ENCODE measurements at places on chromosomes 3 and 15.

GRCh38 chr15:66702787-66703539, 927 bp downstream of the SMAD6 start:
- DNase-seq = peak; percentile 69

GRCh38 chr3:126135406-126136076, 44.8 kb downstream of the ALDH1L1 start:
- DNase-seq = peak; percentile 13

- DNase-seq = no peak
Observed at GRCh38 chr15:47486040-47486439, 231.3 kb upstream of the SEMA6D start.

- DNase-seq = no peak
Observed at GRCh38 chr15:77482570-77482969, 61.9 kb downstream of the HMG20A start.

GRCh38 chr3:127406309-127407025, 118.6 kb upstream of the PRR20G start:
- no peak for DNase-seq

GRCh38 chr3:14138109-14138877, 13.4 kb downstream of the TMEM43 start:
- no peak for DNase-seq

DNA sequence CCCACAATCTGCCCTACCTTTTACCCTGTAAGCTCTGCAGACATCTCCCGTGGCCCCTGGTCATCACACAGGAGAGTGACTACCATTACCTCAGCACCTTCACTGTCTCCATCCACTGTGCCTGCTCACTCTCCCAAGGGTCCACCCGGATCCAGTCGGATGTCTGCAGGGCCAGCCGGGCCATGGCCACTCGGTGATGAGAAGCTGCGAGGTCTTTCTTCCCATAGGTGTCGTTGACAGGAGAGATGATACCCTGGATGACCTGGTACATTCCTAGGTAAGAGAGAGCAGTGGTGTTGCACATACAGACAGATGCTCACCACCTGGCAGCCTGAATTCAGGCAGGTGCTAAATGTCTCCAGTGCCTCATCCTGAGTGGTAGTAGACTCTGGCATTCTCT, 39.2 kb upstream of the RBP1 start:
- DNase-seq = no peak

- no peak for DNase-seq
Observed at GRCh38 chr15:100204771-100205170, 137.0 kb downstream of the ADAMTS17 start.

DNA sequence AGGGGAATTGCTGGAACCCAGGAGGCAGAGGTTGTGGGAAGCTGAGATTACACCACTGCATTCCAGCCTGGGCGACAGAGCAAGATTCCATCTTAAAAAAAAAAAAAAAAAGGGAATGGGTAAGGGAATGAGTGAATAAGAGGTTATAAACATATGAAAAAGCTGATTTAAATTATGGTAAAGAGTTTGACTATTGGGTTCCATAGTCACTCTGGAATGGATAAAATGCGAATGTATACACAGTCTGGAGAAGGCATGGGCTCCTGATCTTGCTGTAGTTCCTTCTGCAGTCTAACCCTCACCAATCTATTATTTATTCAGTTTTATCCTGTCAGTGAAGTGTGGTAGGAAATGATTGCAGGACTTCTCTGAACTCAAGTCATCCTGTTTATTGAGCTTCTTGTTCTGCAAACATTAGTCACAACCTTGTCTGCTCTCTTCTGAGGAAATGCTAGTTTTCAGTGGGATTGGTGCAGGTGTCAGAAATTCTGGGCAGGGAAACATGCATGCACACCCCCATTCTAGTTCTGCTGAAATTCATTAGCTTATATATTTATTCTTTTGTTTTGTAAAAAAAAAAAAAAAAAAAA, 190.9 kb upstream of the CFAP20DC start:
- no peak for DNase-seq

DNA sequence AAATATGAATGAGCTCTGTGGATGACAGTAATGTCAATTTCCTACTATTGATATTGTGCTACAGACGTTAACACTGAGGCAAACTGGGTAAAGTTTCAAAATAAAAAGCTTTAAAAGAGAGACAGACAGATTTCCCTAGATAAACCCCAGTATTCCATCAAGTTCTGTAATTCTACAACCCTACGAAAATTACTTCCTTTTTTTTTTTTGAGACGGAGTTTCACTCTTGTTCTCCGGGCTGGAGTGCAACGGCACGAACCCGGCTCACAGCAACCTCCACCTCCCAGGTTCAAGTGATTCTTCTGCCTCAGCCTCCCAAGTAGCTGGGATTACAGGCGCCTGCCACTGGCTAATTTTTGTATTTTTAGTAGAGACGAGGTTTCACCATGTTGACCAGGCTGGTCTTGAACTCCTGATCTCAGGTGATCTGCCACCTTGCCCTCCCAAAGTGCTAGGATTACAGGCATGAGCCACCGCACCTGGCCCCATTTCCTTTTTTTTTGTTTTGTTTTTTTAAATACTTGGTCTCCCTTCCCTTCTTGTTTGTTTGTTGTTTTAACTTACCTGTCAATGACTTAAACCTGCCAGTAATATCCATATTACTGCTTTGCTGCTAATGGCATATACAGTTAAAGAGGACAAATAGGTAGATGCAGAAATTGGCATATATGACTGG, 57.2 kb downstream of the CBLB start:
- DNase-seq = no peak

DNA sequence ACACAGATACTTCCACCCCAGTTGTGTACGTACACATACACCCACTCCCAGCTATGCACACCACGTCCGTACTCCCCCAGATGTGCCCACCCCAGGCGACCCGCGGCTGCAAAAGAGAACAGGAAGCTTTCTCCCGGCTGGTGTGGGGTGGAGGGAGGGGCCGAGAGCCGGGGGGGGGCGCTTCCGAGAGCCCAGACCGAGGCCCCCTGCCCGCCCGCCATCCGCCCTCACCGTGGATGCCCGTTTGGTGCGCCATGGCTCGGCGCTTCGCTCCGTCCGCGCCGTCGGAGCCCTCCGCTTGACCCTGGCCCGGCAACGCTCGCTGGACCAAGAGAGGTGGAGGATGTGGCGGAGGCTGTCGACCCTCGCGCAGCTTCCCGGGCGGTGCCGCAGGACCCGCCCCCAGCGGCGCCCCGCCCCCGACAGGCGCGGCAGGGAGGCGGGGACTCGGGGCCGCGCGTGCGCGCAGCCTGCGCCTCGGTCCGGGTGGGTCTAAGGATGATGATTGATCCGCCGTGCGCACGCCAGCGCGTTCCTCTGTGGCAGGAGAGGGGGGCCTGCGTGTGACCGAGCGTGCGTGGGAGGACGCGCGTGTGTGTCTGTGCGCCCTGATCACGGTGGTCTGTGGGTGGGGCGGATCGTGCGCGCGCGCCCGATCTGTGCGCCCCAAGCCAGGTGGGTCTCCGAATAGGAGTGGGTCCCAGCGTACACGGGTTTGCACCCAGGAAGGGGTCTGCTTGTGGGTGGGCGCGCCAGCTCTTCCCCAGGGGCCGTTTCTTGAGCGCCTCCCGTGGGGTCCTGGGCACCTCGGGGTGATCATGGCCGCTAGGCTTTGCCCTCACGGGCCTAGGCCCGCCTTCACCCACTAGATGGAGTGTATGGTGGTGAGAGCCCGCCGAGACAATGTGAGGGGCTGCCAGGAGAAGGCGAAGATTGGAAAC, at the start of gene TWF2:
TWF2 (minus strand) TSS at position 398 of the 941 bp plus-strand sequence; CDS start at position 256, 142 bp downstream.
- peak; percentile 79 for DNase-seq

GRCh38 chr15:80061582-80061981, 2.1 kb downstream of the ZFAND6 start:
- no peak for DNase-seq

GRCh38 chr3:183468424-183468823, 40.0 kb upstream of the MCF2L2 start:
- DNase-seq = no peak

- DNase-seq = no peak
Observed at GRCh38 chr3:4474683-4475490, 7.8 kb upstream of the SUMF1 start.

- DNase-seq = no peak
Observed at GRCh38 chr3:38224357-38224756, 41.3 kb upstream of the SLC22A13 start.

- no peak for DNase-seq
Observed at GRCh38 chr3:9123840-9124239, 125.6 kb downstream of the SRGAP3 start.

DNA sequence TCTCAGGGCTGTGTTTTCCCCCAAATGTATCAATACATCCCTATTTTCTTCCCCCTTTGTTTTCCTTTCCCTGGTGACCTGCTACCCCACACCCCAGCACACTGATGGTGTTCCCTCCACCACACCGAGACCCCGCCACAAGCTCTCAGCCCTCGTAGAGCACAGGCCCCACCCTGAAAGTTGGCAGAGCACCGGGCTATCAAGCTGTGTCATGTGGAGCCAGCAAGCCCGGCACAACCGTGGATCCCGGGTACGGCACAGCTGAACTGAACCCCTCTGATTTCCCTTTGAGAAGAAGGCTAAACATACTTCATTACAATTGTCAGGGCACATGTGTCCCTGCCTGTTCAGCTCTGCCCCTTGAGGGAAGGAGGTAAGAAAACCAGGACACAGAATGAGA, 69.9 kb downstream of the LRIG1 start:
- DNase-seq = no peak

DNA sequence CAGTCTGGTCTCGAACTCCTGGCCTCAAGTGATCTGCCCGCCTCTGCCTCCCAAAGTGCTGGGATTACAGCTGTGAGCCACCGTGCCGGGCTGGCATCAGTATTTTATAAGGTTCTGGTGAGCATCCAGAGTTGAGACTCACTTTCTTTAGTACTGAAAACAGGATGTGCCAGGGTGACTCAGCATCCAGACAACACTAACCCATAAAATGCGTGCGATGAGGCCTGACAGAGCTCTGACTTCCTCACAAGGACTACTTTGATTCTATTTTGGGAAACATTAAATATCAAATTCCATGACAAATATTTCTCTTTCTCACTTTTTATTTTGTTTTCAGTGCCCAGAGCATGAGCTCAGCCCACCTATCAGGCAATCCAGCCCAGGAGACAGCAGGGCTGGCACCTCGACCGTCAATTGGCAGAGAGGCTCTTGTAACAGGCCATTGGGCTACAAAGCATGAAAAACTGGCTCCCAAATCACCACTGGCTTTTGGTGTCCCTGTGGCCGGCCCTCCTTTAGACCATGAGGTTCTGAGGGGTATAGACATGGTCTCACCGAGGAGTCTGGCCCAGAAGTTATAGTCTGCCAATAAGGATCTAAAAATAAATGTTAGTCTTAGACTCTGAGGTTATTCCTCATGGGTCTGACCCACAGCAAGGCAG, 75.0 kb downstream of the FEM1B start:
- no peak for DNase-seq

GRCh38 chr3:194245975-194246561, 105.1 kb downstream of the CPN2 start:
- DNase-seq = no peak

GRCh38 chr3:116618138-116618537, 91.4 kb upstream of the TUSC7 start:
- DNase-seq = no peak

DNA sequence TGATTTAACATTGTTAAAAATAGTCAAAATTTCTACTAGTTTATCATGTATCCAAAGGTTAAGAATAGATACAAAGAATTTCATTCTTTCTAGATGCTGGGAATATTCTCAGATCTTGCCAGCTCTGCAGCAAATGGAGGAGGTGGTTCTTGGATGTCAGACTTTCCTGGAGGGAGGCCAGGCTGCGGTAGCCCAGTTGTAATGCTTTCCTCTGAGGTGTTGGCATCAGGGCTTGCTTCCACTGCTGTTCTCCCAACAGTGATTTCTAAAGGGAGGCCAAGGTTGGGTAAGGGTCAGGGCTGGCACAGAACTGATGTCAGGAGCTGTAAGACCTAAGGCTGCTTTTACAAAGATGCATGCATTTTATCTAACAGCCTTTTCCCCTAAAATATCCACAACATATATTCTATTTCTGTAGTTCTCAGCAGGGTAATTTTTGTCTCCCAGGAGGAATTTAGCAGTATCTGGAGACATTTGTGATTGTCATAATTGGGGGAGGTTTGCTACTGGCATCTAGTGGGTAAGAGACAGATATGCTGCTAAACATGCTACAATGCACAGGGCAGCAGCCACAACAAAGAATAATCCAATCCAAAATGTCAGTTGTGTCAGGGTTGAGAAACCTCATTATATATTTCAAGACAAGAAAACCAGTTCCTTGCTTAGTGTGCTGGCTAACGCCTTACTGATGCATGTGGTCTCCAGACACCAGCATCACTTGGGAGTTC, 42.0 kb upstream of the SPTSSB start:
- DNase-seq = no peak

- DNase-seq = no peak
Observed at GRCh38 chr3:156106721-156107373, 13.5 kb upstream of the KCNAB1 start.

DNA sequence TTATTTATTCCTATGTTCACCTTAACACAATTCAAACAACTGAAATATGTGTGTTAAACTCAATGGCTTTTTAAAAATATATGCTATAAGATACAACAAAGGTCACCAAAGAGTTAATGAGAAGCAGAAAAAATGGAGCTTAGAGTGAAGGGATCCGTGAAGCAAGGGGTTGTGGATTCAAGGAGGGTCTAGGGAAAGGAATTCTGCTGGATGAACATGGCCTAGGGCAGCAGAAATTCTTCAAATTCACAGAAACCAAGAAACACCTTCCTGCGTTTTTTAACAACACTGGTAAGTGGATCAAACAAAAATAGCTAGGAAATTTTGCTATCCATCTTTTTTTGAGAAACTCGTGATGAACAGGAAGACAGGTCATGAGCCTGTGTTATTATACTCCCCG, 59.3 kb upstream of the PLSCR5 start:
- no peak for DNase-seq

GRCh38 chr15:65354835-65355172, 23.0 kb downstream of the IGDCC3 start:
- DNase-seq = no peak

DNA sequence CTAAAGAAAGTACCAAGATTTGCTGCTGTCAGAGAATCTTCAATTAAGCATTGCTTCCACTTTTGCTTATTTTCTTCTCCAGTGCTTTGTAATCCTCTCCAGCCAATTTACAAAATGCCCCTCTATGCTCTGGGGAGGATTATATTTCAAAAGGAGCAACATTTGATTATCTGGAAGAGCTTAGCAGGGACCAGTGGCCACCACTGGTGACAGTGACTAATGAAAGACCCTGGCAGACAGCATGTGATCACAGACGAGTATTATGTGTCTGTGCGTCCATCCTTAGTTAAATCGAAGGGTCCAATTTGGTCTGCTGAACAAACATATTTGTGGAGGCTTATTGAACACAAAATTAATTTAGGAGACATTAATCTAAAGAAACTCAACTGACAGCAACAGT, 152.6 kb downstream of the ZNF621 start:
- no peak for DNase-seq

- no peak for DNase-seq
Observed at GRCh38 chr3:110491413-110491812, 580.2 kb upstream of the NECTIN3 start.

DNA sequence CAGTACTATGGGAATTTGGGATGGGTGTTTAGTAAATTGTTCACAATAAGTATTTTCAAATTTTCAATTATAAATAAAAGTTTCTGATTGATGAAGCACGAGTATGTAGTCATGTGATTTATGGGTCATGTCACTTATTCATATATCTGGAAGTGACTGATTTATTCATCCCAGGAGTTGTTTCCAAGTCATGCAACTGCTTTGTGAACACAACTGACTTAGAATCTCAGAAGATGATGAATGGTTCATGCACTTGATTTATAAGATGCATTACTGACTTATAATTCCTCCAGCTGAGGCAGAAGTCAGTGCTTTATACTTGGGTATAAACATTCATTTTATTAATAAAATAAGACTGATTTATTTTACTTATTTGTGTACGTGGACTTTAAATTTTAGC, 137.8 kb upstream of the CBLB start:
- no peak for DNase-seq

GRCh38 chr3:58249358-58250092, 11.9 kb downstream of the ABHD6 start:
- DNase-seq = peak; percentile 59
